ENCODE measurements at places on chromosomes 4 and X.

- DNase-seq, result no peak
These were observed 132.2 kb downstream of the IDS start for GRCh38 chrX:149372866-149373265.

DNA sequence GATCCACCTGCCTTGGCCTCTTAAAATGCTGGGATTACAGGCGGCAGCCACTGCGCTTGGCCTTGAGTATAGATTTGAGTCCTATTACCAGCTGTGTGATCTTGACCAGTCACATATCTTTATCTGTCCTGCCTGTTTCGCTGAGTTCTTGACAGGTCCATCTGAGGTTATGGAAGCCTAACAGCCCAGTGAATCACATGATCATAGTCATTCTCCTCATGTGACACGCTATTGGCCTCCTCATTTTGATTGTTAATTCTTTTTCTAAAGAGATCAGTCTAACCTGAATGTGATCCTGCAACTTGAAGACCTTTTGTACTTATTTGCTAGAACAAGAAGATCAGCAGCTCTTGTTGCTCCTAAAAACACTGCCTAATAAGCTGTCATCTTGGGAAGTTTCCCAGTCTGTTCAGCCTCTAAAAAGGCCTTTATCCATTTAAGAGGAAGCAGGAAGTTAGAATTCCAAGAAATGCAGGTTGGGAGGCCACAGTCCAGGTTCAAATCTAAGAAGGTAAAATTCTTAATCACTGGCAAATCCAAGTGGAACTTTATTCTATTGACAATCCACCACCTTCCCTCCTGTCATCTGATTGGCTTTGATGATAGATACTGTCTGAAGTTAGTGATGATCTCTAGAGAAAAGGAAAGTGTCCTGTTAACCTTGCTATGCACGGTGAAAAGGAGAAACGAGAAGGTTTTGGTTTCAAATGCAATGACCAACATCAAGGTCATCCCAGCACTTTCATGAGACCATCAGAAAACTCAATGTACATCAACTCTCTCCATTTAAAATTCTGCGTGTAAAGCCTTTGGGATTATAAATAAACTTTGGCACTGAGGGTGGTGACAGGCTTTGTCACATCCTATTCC lies 86.9 kb downstream of the CHRNA9 start:
- no peak for DNase-seq

DNA sequence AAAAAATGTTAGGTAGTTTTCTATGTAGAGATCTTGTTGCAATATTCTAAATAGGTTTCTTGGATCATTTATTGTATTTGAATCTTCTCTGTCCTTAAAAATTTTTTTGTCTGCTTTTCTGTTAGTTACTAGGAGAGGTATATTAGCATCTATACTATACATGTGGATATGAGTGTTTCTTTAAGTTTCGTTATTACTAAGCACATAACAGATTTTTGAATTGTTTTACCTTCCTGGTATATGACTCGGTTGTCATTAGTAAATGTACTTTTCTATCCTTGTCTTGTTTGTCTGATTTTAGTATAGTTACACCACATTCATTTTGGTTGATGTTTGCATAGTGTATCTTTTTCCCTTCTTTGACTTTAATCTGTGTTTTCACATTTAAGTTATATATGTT lies 20.2 kb downstream of the PYURF start:
- DNase-seq, result no peak

DNA sequence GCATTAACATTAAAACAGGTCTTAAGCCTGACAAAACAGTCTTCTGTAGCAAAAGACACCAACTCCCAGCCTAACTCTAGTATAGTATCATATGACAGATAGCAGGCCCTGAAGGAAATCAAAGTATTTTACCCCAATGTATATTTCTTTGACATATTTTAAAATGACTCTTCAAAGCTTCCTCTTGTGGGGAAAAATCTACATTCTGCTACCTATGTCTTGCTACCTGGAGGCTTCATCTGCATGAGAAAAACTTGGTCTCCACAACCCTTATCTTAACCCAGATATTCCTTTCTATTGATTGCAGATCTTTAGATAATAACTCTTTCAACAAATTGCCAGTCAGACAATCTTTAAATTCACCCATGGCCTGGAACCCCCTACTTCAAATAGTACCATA lies 1620.4 kb downstream of the PCDH7 start:
- no peak for DNase-seq

- DNase-seq, result no peak
These were observed 25.9 kb downstream of the METTL14 start for GRCh38 chr4:118711052-118711451.

DNA sequence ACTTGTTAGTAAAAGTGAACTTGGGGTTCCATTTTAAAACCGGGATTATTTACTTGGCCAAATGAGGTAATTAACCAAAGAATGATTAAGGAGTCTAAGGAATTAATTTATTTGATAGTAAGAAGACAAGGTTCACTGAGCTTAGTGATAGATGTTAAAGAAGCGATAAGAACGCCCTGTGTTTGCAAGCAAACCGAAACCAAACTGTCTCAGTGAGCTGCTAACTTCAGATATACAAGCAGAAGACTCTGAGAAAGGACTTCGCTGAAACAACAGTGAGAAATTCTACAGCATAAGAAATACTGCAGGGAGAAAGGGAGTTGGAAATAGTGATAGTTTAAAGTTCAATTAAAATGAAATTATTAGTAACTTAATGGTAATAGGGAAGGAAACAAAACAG lies 37.6 kb upstream of the SHISA3 start:
- no peak for DNase-seq

GRCh38 chr4:31617667-31618066 lies 897.5 kb downstream of the PCDH7 start:
- DNase-seq, result no peak

Data from stimulated activated naive B cell treated with anti-CD40 and anti-IgM and Interleukin-4, amounts not matched to agents 10 μg/mL and 1 μg/mL and 100 μg/mL, for 72 hours (primary cell).